ENCODE measurements at places on chromosomes 1 and 21.

GRCh38 chr21:20452935-20453334 is 545.3 kb upstream of the NCAM2 start:
- no peak for DNase-seq

DNA sequence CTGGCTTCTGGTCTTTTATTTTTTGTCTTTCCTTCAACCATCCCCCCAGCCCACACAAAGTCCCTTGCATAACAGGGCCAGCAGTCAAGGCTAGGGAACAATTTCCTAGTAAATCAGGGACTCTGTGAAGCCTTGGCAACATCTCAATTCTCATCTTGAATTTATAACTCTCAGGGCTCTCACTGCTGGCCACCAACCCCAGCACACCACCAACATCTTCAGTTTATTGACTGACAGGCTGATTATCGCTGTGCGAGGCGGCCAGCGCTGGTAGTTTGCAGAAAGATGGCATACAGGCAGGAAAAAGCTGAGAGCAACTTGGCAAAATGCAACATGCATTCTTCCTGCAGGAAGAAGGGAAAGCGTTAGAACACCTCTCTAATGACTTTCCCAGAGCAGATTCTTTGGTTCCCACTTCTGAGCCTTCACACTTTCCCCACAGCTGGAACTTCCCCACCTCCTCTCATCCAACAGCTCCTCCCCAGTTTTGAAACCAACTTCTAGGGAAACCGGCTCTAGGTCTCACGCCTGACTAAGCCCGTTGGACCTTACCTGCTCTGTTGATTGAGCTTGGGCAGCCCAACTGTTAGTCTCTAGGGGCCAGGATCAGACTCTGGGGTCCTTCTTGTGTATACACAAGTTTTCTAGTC is 26.3 kb upstream of the CSF1 start:
- no peak for DNase-seq

- DNase-seq: no peak
These were observed 34.9 kb downstream of the UTP25 start for GRCh38 chr1:209862391-209863356.

GRCh38 chr21:43278359-43278758 is 109.6 kb downstream of the CRYAA start:
- DNase-seq: no peak

GRCh38 chr1:20551945-20552727 is at the start of gene FAM43B:
Gene FAM43B, plus strand, starts transcription at chr1:20552573. Its CDS starts 401 bp downstream, at chr1:20552974.
- peak; percentile 26 for DNase-seq

DNA sequence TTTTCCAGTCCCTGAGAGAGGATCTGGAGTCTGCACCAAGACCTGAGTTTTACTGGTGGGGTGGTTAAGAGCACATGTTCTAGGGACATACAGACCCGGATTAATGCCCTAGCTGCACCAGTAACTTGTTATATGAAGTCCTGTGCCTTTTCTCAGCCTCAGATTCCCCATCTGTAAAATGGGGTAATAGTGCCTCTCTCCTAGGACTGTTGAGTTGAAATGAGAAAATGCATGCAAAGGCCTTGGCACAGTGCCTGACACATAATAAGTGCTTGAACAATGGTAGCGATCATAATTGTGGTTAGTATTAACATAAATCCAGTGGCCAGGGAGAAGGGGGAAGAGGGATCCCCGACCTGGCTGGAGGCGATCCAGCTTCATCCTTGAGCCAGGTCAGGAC is 12.3 kb downstream of the AHDC1 start:
- no peak for DNase-seq

DNA sequence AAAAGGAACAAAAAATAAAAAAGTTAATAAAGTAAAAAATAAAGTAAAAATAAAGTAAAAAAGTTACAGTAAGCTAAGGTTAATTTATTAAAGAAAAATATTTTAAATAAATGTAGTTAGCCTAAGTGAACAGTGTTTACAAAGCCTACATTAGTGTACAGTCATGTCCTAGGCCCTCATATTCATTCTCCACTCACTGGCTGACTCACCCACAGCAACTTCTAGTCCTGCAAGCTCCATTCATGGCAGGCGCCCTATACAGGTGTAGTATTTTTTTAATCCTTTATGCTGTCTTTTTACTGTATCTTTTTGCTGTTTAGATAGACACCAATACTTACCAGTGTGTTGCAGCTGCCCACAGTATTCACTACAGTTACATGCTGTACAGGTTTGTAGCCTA is 12.4 kb downstream of the ADAR start:
- no peak for DNase-seq

DNA sequence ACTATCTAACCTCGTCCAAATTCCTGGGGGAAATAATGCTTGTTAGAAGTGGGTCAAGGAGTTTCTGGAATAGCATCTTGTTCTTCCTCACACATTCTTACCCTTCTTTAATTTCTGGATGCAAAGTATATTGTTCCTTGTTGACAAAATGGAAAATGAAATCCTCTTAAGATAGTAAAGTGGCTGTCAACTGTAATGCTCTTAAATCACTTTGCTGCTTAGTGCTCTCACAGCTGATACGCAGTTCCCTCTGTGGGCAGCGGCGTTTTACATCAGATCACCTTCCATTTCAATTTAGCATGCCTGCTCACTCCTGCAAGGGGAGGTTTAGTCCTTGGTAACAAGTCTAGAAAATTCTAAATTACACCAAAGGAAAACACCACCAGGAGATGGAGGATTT is 113.1 kb downstream of the DNM3 start:
- DNase-seq: no peak

DNA sequence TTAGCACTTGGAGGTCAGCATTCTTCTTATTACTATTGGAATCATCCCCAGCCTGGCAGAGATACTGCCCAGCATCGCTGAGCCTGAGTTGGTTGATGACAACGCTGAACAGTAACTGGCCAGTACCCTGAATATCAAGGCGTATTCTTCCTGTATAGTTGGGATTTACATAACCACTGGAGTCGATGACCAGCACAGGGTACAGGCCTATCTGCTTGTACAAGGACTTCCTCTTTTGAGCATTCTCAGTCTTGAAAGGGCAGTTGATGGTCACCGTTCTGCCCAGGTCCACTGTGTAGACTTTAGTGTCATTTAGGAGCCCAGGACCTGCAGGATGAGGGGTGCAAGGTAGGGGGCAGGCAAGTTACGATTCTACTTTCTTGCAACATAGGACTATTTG is 8.8 kb downstream of the PIGR start:
- DNase-seq: no peak

DNA sequence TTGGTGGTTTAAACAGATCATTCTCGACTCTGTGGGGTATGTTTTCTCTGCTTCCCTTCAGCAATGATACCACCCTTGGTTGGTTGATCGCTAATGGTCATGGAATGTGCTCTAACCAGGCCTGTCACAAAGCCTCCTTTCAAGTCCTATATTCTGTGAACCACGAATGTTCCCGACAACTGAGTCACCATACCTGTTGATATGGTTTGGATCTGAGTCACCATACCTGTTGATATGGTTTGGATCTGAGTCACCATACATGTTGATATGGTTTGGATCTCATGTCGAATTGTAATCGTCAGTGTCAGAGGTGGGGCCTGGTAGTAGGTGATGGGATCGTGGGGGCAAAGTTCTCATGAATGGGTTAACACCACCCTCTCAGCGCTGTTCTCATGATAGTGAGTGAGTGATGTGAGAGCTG is 10.2 kb upstream of the CAMK2N1 start:
- no peak for DNase-seq

DNA sequence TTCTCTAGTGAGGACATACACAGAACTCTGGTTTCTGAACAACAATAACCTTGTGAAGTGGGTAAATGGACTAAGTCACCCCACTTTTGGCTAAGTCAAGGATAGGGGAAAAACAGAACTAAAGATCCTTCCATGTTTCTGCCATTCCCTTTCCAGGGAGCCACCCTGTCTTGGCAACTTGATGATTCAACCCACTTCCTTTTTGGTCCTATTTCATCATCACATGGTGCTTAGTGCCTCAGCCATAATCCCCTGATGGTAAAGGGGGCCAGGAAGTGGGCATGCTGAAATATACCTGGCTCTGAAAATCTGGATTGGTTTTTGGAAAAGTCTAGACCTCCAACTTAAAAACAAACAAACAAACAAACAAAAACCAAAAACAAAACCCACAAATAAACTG is 206.4 kb upstream of the FOXD3 start:
- DNase-seq: peak; percentile 6

DNA sequence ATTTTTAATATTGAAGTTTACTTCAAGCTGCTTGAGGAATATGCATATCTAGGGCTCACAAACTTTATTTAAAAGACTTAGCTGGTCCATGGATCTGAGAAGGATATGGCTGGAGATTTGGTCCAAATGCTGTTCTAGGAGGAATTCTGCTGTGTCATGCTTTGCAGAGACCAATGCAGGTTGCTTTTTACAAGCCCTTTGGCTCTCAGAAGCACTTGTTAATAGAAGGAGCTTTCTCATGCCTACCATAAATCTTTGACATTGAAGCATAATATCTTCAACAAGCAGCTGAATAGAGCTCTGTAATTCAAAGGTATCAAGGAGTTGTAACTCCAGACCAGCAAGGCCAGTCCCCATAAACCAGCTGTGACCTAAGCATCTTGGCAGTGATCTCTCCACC is 299.1 kb downstream of the HHAT start:
- DNase-seq: no peak

GRCh38 chr1:42961312-42962091 is 2.8 kb upstream of the SLC2A1 start:
- DNase-seq: no peak

- no peak for DNase-seq
These were observed 21.1 kb downstream of the INTS3 start for GRCh38 chr1:153748903-153749302.

- DNase-seq: no peak
These were observed 1.4 kb upstream of the SLC2A1 start for GRCh38 chr1:42960122-42960390.

DNA sequence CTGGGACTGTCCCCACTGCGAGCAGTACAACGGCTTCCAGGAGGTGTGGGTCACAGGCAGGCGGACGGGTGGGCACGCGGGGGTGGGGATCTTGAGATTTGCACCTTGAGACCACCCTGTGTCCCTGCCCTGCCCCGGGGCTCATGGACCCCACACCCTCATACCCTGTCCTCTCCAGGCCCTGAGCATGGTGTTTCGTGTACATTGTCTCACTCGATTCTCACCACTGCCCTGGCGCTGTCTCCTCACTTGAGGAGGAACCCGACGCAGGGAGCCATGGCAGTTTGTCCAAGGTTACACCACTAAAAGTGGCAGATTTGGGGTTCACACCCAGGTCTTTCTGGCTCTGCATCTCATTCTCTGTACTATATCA is 7.2 kb downstream of the TMEM201 start:
- DNase-seq: no peak

- no peak for DNase-seq
These were observed 46.6 kb upstream of the LYST start for GRCh38 chr1:235913311-235913710.

DNA sequence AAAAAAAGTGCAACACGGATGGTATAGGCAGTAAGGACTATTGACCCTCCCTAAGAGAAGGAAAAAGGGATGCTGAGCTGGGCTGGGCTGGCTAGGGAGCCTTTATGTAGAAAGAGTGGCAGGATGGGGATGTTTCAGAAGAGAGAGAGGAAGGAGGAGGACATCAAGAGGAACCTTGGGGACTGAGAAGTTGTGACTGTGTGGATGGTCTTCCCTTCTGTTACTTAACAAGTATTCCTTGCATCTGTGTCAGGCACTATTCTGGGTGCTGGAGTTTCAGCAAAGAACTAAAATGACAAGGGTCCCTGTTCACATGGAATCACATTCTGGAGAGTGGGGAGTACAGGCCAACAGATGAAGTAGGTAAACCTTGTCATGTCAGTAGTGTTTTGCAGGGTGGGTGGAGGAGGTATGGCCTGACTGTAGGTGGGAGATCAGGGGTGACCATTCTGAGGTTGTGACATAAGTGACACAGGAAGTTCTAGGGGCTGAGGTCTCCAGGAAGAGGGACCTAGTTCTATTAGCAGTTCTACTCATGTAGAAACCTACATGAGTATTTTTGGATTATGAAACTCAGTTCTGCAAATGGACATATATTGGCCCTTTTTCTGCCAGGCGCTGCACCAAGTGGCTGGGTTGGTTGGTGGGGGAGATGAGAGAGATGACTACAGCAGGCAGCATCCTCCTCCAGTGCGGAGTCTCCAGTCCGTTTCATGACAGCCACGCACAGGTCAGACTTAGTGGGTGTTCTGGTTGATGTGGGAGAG is 53.8 kb downstream of the PRDM2 start:
- no peak for DNase-seq

DNA sequence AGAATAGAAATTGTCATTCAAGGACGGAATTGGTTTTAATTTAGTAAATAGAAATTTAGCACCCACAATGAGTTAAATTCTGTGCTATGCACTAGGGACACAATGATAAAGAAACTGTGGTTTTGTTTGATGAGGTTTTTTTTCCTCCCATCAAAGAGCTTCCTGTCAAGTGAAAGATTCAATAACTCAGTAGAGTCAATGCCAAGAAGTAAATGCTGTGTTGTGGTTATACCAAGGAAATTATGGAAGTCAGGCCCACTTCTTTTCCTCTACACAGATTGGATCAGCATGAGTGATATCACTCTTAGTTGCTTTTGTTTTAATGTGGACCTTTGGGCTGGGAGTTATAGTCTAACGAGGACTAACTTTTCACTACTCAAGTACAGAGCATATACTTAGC is 1269.6 kb upstream of the ADGRL2 start:
- no peak for DNase-seq

- DNase-seq: no peak
These were observed 735.3 kb upstream of the ADGRL4 start for GRCh38 chr1:79741720-79742421.

DNA sequence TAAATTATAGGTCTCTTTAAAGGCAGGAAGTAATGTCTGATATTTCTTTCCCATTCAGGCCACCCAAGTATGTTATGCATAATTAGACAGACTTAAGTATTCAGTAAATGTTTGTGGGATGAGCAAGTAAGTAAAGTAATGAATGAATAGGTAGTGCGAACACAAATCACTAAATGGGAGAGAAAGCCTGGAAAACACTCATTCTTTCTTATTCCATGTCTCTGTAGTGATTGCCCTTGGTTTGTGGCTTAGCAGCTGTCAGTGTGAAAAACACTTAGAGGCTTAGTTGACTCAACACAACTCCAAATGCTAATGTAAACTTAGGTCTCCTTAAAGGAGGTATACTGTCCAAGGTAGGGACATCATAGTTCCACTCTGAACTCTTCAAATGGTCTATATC is 182.5 kb downstream of the ZC3H11B start:
- DNase-seq: no peak

GRCh38 chr1:7253988-7254587 is 468.8 kb downstream of the CAMTA1 start:
- no peak for DNase-seq

DNA sequence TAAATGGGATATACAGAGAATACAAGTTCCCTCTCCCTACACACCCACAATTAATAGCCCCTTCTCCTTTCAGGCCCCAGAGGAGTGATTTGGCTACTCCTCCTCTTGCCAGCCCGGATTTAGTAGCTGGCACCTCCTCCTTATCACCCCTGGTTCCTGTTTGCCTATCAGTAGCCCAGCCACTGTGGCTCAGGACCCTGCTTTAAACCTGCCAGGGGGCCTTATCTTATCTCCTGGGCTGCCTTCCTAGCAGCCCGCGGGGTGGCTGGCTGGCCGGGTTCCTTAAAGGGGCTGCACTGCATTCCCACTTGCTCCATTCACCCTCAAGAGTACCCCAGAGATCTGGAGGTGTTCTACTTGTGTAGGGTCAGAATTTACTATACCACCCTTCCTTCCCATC is 70.4 kb downstream of the PLEKHA6 start:
- no peak for DNase-seq

GRCh38 chr1:91596474-91596873 is 95.8 kb downstream of the CDC7 start:
- DNase-seq: no peak
